Cardiac fibroblast (primary cell): ENCODE measurements at places on chromosomes 7 and 10.

GRCh38 chr10:12635127-12635541 lies 285.8 kb downstream of the CAMK1D start:
- no peak for DNase-seq

DNA sequence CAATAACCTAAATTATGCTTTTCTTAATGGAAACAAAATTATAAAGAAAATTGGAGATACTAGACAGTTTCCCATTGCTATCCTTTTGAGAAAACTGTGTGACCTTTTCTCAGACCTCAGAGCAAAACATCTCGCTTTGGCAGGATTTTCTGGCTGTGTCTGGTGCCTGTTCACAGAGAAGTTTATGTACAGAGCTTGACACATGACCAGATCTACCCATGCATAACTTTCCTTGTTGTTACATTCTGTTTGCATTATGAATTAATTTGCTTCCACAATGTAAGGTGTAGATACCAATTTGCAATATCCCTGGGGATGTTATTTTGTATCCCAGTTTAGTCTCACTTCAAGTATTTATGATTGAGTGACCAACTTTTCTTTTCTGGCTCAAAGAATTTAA lies 565.0 kb downstream of the XPNPEP1 start:
- DNase-seq = no peak

DNA sequence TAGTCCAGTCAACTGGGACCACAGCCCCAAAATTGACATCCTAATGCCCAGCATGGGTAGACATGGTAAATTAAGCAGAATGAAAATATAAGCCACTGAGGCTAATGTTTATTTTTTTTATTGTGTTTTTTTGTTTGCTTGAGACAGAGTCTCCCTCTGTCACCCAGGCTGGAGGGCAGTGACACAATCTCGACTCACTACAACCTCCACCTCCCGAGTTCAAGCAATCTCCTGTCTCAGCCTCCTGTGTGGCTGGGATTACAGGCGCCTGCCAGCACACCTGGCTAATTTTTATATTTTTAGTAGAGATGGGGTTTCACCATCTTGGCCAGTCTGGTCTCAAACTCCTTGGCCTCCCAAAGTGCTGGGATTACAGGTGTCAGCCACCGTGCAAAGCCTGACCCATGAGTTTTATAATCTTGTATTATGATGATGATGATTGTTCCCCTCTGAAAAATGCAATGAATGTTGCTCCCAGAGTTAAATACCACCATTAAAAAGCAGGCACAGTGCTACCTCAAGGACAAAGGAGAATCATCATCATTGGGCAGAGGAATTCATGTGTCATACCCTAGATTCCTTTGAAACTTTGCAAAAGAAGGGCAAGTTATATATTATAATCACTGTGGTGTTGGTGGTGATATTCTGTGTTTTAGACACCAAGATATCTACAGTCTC lies 228.0 kb downstream of the PARD3 start:
- no peak for DNase-seq

- DNase-seq = no peak
These were observed 549.4 kb upstream of the NRP1 start for GRCh38 chr10:33883881-33884280.

DNA sequence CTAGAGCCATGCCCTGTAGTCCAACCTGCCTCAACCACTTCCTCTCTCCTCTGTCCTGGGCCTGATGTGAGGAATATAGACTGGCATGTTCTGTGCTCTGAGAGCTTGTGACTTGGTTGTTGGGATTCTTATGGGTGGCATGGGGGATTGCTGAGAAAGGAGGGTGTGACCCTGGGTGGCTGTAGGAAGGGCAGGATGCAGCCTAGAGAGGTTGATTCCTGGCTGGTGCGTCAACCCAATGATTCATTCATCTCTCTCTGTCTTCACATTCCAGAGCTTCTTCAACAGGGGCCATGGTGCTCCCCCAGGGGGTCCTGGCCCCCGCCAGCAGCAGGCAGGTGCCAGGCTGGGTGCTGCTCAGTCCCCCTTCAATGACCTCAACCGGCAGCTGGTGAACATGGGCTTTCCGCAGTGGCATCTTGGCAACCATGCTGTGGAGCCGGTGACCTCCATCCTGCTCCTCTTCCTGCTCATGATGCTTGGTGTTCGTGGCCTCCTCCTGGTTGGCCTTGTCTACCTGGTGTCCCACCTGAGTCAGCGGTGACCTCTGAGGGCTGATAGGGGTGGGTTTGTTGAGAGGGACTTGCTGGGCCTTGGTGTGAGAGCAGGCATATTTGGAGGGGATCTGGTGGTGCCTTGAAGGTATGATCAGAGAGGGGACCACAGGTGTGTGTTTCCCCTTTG lies 2.6 kb downstream of the FAM241B start:
- no peak for DNase-seq

- DNase-seq = no peak
These were observed 735.6 kb upstream of the MBL2 start for GRCh38 chr10:53508197-53508596.

GRCh38 chr7:19206721-19207120 lies 61.5 kb upstream of the FERD3L start:
- no peak for DNase-seq

DNA sequence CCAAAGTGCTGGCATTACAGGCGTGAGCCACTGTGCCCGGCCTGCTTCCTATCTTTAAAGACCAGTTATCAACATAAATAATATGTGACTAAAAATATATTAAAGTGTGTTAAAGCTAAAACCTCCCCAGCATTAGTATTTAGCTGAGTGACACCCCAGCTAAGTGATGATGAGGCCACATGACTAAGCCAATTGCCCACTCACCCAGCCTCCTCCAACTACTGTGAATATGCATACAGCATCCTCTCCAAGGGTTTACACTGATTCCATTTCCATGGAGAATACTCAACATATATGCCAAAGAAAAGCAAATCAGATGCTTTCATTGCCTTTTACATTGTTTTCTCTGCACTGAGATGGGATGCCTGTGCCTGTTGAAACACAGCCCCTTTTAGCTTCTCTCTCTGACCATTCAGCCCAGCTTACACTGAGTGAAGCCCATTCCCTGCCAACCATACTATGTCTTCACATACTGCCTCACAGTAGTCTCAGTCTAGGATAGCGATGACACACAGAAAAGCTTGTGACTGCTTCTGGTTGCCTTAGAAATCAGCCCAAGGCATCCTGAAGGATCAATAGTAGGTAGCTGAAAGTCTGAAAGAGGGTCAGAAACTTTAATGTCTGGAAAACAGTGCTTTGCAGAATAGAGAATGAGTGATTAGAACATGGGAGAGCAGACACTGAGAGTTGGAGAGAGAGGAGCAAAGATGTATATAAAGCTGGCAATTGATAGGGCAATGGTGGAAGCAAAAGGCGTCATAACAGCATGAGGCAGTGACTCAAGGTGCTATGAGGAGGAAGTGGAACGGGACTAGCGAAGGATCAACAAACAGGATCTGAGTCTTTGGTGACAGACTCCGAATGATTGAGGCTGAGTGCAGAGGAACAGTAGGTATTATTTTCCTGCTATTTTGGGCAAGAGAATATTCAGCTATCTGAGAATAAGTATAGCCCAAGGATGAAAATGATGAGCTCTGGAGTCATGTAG lies 19.8 kb upstream of the ATE1 start:
- DNase-seq = no peak

DNA sequence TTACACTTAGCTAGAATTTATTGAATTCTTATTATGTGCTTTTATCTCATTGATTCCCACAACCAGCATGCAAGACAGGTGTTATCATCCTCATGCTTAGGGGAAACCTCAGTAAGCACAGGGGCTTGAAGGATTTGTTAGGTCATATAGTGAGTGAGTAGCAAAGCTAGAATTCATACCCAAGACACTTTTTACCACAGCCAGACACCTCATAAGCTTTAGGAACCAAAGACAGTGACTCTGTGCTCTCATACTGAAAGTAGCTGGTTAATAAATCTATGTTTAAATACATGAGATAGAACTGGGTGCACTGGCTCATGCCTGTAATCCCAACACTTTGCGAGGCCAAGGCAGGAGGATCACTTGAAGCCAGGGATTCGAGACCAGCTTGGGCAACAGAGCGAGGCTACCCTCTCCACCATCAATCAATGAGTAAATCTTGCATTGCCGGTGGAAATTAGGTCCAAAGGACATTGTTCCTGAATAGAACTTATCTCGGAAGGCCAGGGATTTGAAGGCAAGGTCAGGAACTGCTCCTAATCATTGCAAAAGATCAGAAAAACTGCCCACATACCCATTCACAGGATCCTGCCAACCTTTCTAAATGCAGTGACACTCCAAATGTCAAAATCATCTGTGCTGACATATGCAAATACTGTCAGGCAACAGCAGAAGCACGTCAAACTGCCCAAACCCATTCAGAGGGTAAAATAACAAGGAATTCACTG lies 523.5 kb downstream of the PARD3 start:
- no peak for DNase-seq

GRCh38 chr7:140235114-140235513 lies 58.3 kb upstream of the KDM7A start:
- no peak for DNase-seq

GRCh38 chr10:116826803-116827202 lies 22.5 kb upstream of the ENO4 start:
- DNase-seq = no peak

- DNase-seq = no peak
These were observed 42.6 kb upstream of the FAM133B start for GRCh38 chr7:92632791-92633190.

DNA sequence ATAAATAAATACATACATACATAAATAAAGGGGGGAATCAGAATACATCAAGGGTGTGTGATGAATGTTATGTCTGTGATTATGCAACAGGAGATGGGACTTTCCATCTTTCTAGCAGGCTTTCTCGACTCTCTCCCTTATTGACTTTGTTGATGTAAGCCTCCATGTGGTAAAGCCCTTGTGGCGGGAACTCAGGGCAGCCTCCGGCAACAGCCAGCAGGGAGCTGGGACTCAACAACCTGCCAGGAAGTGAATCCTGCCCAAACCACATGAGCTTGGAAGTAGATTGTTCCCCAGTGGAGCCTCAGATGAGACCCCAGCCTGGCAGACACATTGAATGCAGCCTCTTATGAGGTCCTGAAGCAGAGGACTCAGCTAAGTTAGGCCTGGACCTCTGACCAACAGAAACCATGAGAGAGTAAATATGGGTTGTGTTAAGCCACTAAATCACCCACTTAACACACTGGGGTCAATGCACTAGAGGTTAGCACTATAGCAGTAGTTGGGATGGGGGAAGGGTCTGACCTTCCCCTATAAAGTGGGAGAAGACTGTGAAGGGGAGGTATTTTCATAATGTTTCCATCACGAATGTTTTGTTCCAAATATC lies 104.0 kb downstream of the JCAD start:
- DNase-seq = peak; percentile 76

DNA sequence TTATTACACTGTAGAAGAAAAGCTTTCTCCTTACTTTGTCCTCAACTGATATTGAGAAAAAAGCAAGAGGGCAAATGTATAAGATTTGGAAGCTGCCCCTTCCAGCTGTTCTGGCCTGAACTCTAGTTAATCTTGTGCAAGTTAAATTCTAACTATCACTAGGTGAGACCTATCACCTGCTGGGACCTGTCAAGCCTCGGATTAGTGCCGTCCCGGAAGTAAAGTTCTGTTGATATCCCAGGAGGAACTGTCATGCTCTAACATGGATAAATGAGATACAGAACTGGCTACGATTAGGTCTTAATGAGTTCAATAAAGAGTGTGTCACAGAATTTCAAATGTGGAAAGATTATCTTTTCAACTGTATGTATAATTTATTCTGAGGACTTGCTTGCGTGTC lies 1.2 kb upstream of the BPGM start:
- DNase-seq = no peak

- DNase-seq = no peak
These were observed 221.8 kb upstream of the MBL2 start for GRCh38 chr10:52994370-52994769.

- DNase-seq = no peak
These were observed 202.9 kb downstream of the DKK1 start for GRCh38 chr10:52517012-52517411.

DNA sequence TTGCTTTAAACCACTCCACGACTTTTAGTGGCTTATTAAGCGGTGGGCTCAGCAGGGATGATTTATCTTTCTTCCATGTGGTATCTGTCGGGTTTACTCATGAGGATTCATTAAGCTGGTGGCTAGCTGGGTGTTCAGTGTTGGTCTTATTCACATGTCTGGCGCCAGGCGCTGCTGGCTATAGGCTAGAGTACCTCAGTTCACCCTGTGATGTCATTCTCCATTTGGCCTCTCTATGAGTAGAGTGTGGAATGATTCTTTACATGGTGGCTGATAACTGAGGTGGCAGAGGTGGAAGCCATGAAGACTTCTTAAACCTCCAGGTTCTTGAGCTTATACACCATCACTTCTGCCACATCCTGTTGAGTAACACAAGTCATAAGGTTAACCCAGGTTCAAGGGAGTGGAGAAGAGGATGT lies 115.4 kb downstream of the MLLT10 start:
- no peak for DNase-seq

GRCh38 chr7:139854124-139854511 lies 25.1 kb downstream of the TBXAS1 start:
- DNase-seq = peak; percentile 99

DNA sequence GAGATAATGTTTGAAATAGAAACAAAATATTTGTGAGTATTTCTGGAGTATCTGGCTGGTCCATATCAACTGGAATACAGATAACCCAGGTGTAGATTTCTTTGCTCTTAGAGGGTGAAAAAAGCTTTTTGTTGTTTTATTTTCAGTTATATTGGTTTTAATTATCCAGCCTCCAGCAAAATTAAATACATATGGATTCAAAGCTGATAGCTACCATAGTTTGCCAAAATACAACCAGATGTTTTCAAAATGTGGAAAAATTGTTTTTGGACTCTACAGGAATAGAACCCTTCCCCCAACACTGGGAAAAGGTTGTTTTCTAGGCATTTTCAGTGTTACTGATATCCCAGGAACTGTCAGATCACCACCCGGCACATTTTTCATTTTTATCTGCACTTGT lies 30.1 kb downstream of the LRRC17 start:
- DNase-seq = no peak

- no peak for DNase-seq
These were observed 23.5 kb downstream of the ADK start for GRCh38 chr10:74174521-74174920.

GRCh38 chr10:119479532-119479931 lies 63.0 kb downstream of the RGS10 start:
- DNase-seq = no peak

- peak; percentile 45 for DNase-seq
These were observed 159.3 kb downstream of the TNS3 start for GRCh38 chr7:47422611-47423010.

- no peak for DNase-seq
These were observed 64.9 kb downstream of the EEPD1 start for GRCh38 chr7:36217961-36218284.
